ENCODE measurements at places on chromosomes 6 and 20. TPM values are rescaled to one million over a fixed set of nuclear protein-coding genes. Genes with fewer than 3 reads are reported as not detected.
A peak's percentile ranks its signal among the peaks of the same experiment; 100 is the strongest.

DNA sequence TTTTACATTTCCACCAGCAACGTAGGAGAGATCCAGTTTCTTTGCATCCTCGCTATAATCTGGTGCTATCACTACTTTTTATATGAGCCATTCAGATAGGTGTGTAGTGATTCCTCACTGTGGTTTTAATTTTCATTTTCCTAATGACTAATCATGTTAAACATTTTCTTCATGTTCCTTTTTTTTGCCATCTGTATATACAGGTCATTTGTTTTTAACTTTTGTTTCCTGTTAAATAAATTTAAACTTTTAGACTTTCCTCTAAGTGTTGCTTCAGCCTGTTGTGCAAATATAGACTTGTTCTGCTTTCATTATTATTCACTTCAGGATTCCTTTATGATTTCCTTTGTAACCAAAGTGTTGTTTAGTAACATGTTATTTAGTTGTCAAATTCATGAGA is 697.4 kb downstream of the PTPRT start:
- no peaks in the 10 kb centered on the region for H3K27me3 ChIP-seq
- DNase-seq = no peak
- no peaks in the 10 kb centered on the region for H3K36me3 ChIP-seq
- H3K27ac ChIP-seq = no peak overlapping the region
- H3K4me1 ChIP-seq = no peaks in the 10 kb centered on the region
- H3K4me3 ChIP-seq = no peak overlapping the region

Gene ZBTB46
- total RNA-seq = 0.63 TPM

- H3K27ac ChIP-seq = no peak overlapping the region
- no peak for DNase-seq
- H3K4me3 ChIP-seq = peak overlapping the region; percentile 61
- no peaks in the 10 kb centered on the region for H3K36me3 ChIP-seq
Measured at GRCh38 chr6:157236040-157236725, 87.1 kb downstream of the TMEM242 start.

Gene RIMS1
- total RNA-seq = not detected

Gene LGSN
- total RNA-seq = not detected

GRCh38 chr6:87847135-87847829 is 145.2 kb upstream of the AKIRIN2 start:
- peaks cover 5% of the 10 kb centered on the region for H3K4me1 ChIP-seq
- H3K27me3 ChIP-seq = peaks cover 34% of the 10 kb centered on the region

DNA sequence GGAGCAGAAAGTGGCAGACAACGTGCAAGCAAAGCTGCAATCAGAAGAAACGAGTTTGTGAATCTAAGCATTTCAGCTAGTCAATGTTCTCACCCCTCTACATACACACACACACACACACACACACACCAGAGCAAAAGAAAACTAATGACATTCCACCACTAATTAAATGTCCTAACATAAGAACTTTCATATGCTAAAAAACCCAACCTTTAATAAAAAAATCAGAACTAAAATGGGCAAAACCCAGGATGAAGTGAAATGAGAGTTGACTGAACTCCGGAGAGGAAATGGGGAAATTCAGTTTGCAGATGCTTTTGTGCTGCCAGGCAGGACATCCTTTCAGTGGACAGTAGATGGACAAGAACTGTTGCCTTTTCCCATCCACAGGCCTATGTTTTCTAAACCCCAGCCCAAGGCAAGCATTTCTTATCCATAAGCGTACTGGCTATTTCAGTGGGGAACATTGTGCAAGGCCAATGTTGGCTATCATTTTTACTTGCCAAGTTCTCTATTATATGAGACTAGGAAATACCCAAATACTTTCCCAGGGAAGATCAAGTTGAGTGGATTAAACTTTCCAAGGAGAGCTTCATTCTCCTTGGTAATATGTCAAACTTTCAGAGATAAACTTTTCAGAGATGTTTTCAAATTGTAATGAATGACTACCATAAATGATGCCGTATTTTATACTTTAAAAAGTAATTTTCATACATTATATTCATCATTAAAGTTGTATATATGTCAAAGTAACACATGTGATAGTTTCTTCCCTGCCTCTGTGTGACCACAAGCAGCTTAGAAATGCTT is 27.3 kb downstream of the RIN2 start:
- no peaks in the 10 kb centered on the region for H3K36me3 ChIP-seq
- peak; percentile 58 for DNase-seq
- no peaks in the 10 kb centered on the region for H3K27me3 ChIP-seq

DNA sequence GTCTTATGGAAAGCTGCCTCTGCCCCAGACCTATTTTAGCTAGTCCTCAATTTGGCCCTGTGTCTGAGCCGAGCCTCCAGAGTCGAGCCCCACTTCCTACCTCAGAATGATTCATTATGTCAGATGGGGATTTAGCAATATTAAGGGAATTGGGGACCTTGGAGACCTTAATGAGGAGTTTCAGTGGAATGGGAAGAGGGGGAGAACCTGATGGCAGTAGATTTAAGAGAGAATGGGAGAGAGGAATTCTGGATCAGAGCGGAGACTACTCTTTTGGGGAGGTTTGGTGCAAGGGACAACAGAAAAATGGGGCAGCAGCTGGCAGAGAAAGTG is 63.5 kb downstream of the EFHC1 start:
- H3K4me1 ChIP-seq = no peaks in the 10 kb centered on the region
- H3K27ac ChIP-seq = no peak overlapping the region
- no peaks in the 10 kb centered on the region for H3K36me3 ChIP-seq
- no peak for DNase-seq

DNA sequence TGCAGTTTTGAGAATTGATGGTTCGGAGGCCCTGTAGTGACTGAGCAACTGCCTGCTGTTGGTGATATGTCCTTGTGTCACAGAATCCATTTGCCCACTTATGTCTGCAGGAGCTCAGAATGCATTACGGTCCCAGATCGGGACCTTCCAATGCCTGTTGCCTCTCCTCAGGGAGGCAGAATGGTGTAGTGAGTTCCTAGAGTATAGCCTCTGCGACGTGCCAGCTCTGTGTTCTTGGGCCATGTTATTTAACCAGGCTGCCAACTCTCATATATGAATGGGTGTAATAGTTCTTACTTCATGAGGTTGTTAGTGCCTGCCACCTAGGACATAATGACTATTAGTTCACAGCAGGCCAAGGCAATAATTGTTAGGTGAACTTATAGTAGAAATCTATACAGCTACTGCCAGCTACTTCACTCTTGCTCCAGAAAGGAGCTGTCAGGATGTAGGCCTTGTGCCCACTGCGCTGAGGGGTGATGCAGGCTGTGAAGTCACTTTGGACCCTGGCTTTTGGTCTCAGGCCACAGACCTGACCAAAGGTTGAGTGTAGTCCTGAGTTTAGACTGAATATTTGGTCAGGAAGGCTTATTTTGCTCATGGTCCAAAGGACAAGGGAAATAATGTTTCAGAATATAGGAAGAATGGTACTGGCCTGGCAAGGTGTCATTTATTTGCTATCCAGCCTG is 82.1 kb downstream of the ASXL1 start:
- no peak overlapping the region for H3K4me3 ChIP-seq
- no peak overlapping the region for H3K27ac ChIP-seq
- no peak for DNase-seq
- H3K27me3 ChIP-seq = no peaks in the 10 kb centered on the region
- H3K36me3 ChIP-seq = peaks cover 76% of the 10 kb centered on the region

DNA sequence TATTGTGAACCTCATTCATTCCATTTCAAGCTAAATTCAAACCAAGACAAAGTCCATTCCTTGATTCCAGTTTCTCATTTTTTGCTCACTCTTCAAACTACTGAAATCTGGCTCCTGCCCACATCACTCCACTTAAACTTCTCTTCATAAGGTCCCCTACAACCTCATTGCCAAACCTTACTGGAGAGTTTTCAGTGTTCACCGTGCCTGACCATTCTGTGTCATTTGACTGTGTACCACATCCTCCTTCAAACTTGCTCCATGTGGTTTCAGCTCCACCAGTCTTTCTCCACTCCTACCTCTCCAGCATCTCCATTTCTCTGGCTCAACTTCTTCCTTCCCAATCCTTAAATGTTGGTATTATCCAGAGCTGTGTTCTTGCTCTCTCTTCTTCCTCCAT is 38.5 kb upstream of the TAB2 start:
- H3K27me3 ChIP-seq = no peaks in the 10 kb centered on the region
- no peak overlapping the region for H3K27ac ChIP-seq
- H3K4me3 ChIP-seq = no peak overlapping the region
- H3K4me1 ChIP-seq = no peaks in the 10 kb centered on the region

DNA sequence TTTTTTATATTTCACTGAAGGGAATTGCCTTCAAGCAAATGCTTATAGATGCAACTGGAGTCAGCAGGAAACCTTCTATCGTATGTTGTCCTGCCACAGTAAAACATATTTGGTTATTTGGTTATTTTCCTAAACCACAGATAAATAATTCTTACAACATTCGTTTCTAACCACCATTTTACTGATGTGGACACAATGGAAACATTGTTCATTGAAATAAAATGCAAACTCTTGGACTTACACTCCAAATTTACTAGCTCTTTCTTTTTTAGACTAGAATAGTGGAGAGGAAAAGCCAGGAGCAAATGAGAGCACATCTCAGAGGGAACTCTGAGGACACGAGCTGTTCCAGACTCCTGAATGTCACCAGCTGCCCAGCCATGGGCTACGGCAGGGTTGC is 114.8 kb downstream of the RPS12 start:
- no peak for DNase-seq
- no peak overlapping the region for H3K27ac ChIP-seq
- H3K4me1 ChIP-seq = no peaks in the 10 kb centered on the region
- peaks cover 69% of the 10 kb centered on the region for H3K27me3 ChIP-seq
- no peak overlapping the region for H3K4me3 ChIP-seq

DNA sequence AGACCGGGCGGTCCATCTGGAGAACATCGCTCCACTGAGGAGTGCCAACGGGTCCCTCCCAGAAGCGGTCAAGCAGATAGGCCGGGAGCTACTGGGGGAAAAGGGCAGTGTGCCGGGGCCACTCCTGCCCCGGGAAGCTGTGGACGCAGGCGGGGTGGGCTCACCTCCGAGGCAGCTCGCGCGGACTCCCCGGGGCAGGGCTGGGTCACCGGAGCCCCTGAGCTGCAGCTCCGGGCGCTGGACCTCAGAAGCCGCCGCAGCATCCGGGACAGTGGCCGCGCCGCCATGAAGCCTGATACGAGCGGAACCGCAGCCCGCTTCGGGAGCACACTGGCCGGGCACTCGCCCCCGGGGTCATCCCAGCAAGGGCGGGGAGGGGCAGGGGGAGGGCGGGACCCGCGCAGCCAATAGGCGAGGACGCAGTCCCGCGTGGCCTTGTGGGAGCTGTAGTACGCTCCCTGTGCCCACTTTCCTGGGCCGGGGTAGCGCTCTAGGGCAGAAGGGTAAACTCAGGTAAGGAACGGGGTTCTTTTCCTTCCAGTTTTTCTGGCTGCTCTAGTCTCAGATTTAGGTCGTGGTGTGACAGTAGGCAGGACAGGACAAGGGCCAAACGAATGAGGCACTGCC is at the start of gene MOCS1:
Gene MOCS1 (minus strand): TSS at position 332 of the 627 bp plus-strand sequence. CDS start 45 bp downstream, at position 287.
- no peaks in the 10 kb centered on the region for H3K36me3 ChIP-seq
- peak; percentile 67 for DNase-seq
- H3K27ac ChIP-seq = no peak within 1 kb of the TSS
- H3K4me1 ChIP-seq = peaks cover 23% of the 10 kb centered on the region

- H3K36me3 ChIP-seq = no peaks in the 10 kb centered on the region
- H3K27me3 ChIP-seq = no peaks in the 10 kb centered on the region
- DNase-seq = no peak
- H3K4me3 ChIP-seq = no peak overlapping the region
- H3K4me1 ChIP-seq = peaks cover 12% of the 10 kb centered on the region
Measured at GRCh38 chr6:47276377-47276776, 33.3 kb downstream of the TNFRSF21 start.

DNA sequence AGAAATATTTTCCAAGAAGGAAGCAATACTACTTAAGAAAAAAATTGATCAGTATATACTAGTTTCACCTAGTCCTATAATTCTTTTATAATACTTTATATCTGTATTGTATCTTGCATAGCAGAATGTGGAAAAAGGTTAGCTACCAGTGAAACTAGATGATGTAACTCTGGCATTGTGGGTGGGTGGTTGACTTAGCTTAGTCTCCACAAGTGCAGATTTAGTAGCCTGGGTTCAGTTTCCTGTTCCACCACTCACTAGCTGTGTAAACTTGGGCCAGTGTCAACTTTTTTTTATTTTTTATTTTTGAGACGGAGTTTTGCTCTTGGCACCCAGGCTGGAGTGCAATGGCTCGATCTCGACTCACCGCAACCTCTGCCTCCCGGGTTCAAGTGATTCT is 2.0 kb downstream of the MUC21 start:
- peaks cover 20% of the 10 kb centered on the region for H3K4me1 ChIP-seq
- no peak overlapping the region for H3K27ac ChIP-seq
- no peak for DNase-seq
- H3K4me3 ChIP-seq = no peak overlapping the region

GRCh38 chr6:26022737-26023136 is 60.1 kb downstream of the TRIM38 start:
- peaks cover 28% of the 10 kb centered on the region for H3K36me3 ChIP-seq
- no peak overlapping the region for H3K27ac ChIP-seq
- no peak overlapping the region for H3K4me3 ChIP-seq
- no peak for DNase-seq
- H3K27me3 ChIP-seq = no peaks in the 10 kb centered on the region

GRCh38 chr6:47141171-47141570 is 99.0 kb upstream of the ADGRF1 start:
- peaks cover 24% of the 10 kb centered on the region for H3K4me1 ChIP-seq
- H3K27ac ChIP-seq = no peak overlapping the region
- H3K27me3 ChIP-seq = no peaks in the 10 kb centered on the region
- peak; percentile 20 for DNase-seq

Gene FBXL4
- 15.7 TPM for total RNA-seq

DNA sequence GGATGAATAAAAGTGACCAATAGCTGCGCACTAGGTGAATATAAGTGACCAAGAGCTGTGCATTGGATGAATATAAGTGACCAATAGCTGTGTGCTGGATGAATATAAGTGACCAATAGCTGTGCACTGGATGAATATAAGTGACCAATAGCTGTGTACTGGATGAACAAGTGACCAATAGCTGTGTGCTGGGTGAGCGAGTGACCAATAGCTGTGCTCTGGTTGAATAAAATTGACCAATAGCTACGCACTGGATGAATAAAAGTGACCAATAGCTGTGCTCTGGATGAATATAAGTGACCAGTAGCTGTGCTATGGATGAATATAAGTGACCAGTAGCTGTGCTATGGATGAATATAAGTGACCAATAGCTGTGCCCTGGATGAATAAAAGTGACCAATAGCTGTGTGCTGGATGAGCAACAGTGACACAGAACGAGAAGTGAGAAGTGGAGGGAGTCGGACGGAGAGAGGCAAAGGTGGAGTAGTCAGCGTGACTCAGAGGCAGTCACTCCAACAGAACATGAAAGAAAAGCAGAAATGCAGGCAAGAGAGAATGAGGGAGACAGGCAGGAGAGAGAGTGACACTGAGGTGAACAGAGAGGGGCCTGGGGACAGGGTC is 38.5 kb downstream of the RBM38 start:
- H3K4me3 ChIP-seq = no peak overlapping the region
- H3K27me3 ChIP-seq = no peaks in the 10 kb centered on the region
- peak; percentile 47 for DNase-seq

DNA sequence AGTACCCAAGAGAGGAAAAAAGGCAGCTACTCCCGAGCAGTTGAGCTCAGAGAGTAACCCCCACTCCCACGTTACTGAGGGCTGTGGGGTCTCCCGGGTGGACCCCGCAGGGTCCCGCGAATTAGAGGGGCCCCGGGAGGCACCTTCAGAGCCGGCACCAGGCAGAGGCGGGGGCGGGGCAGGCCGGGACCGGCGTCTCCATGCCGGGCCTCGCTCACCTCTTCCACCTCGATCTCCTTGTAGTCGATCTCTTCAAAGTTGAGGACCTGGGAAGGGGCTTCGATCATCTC is 381 bp downstream of the MAP3K7 start:
- H3K27me3 ChIP-seq = peaks cover 15% of the 10 kb centered on the region
- peak overlapping the region; percentile 99 for H3K27ac ChIP-seq
- no peaks in the 10 kb centered on the region for H3K36me3 ChIP-seq
- peak overlapping the region; percentile 92 for H3K4me3 ChIP-seq

Data from MCF 10A (cell line).